Activated naive CD8-positive, alpha-beta T cell treated with anti-CD3 and anti-CD28 coated beads, Interleukin-2, amount 10 ng/mL, durations not matched to agents 7 days and 5 days (primary cell): ENCODE measurements at places on chromosomes 2 and 18. TPM values are rescaled to one million over a fixed set of nuclear protein-coding genes. Genes with fewer than 3 reads are reported as not detected.

GRCh38 chr2:54514822-54515569 lies 58.9 kb downstream of the SPTBN1 start:
- H3K4me3 ChIP-seq: no peak overlapping the region
- peaks cover 8% of the 10 kb centered on the region for H3K4me1 ChIP-seq
- H3K27ac ChIP-seq: no peak overlapping the region
- H3K36me3 ChIP-seq: no peaks in the 10 kb centered on the region
- DNase-seq: no peak

GRCh38 chr2:9103663-9104277 lies 100.3 kb upstream of the MBOAT2 start:
- peaks cover 8% of the 10 kb centered on the region for H3K4me1 ChIP-seq
- H3K4me3 ChIP-seq: no peak overlapping the region
- peaks cover 11% of the 10 kb centered on the region for H3K27me3 ChIP-seq

DNA sequence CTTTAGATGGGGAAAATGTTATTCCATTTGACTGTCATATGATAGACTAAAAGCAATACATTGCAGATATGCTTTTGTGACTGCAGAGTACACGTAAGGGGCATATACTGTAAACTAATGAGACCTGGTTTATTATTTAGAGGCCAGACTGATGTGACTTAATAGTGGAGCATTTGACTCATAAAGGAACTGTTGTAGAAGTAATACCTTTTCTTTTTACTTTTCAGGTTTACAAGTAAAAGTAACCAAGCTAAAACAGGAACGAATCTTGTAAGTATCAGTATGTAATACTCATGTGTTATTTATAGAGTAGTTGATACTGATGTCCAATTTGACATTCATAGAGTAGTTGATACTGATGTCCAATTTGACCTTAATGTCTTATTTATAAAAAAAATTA lies 13.1 kb downstream of the RBBP8 start:
- no peak overlapping the region for H3K27ac ChIP-seq
- H3K36me3 ChIP-seq: peaks cover 21% of the 10 kb centered on the region
- no peak overlapping the region for H3K4me3 ChIP-seq

The COL6A3 gene
- 0.45 TPM for total RNA-seq
